Fibroblast of skin of right biceps (primary cell): ENCODE measurements at places on chromosomes 3 and 15.

GRCh38 chr3:55813268-55814097 lies 326.4 kb upstream of the WNT5A start:
- DNase-seq: no peak

DNA sequence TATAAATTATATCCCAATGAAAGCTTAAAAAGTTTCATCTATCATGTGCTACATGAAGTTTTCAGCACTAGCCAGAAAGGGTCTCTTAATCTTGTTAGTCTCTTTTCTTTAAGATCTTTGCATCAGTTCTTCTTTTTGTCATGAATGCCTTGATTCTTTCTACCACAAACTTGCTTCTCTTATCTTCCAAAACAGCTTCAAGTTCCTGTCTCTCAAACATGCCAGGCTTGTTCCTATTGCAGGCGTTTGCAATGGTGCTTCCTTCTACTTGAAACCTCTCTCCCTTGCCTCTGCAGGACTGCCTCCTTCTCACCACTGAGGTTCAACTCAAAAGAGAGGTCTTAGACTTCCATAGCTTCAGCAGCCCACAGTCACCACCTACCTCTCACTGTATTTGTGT lies 104.3 kb upstream of the FRMD4B start:
- no peak for DNase-seq

- peak; percentile 46 for DNase-seq
These were observed 91.7 kb upstream of the PRICKLE2 start for GRCh38 chr3:64316971-64317370.

DNA sequence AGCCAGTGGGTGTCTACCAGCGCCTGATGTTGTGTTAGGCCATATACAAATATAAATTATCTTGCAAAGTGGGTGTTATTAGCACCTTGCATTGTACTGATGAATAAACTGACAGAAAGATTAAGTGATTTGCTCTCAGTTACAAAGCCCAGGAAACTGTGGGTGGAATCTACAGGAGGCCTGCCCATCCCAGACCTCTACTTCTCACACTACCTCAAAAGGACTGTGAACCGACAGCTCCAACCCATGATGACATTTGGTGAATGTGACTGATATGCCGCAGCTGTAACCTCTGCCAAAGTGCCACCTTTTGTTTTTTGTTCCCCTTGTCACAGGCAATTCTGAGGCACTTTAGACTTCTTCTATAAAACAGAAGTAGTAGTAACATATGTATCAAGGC lies 43.7 kb upstream of the KCNMB2 start:
- no peak for DNase-seq

DNA sequence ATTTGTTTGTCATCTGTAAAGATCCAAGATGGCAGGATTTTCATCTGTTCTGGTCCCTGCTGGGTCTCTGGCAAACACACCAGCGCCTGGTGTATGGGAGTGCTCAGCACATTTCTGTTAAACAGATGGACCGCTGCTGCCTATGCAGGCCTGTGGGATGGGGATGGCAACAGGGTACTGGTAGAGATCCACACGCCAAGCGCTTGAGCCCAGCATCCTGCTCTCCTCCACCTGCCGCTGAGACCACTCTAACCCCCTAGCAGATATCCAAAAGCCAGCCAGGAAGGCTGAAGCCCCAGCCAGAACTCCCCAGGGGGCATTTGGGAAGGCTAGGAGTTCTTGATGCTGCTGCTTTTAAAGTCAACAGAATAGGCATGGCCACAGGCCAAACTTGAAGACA lies 31.7 kb downstream of the ZNF445 start:
- no peak for DNase-seq

GRCh38 chr15:75770131-75770530 lies 57.5 kb upstream of the CSPG4 start:
- no peak for DNase-seq

- DNase-seq: no peak
These were observed 51.9 kb downstream of the SPSB4 start for GRCh38 chr3:141103067-141103466.

- no peak for DNase-seq
These were observed 21.5 kb downstream of the TKT start for GRCh38 chr3:53234130-53234840.

DNA sequence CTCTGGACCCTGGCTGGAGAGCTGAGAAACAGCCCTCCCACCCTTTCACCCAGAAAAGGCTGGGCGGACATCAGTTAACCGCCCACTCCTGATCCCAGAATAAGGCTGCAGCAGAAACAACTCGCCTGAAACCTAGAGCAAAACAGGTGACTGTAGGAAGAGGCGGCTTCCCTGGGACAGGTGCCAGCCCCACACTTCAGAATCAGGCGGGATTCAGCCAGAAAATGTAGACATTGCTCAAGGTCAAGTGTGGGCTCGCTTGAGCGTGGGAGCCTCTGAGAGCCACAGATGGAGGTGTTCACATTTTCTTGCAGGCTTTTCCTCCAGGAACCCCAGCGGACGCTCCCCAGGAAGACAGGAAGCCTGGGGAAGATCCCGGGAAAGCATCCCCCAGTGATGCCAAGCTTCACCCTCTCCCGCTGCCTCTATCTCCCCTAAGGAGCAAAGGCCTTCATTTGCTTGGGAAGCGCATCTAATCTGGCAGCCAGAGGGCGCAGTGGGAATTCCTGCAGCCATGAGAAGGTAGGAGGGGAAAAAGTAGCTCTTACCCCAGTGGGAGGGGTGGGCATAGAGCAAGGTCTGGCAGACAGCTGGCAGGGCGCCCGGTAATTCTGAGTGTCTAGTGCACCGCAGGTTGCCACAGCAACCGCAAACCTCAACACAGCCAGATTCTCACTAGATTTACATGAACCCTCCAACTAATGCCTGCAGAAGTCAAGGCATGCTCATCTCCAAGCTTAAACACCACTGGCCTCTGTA lies 77.7 kb downstream of the OCA2 start:
- peak; percentile 90 for DNase-seq

GRCh38 chr15:67149068-67149772 lies 83.8 kb downstream of the SMAD3 start:
- no peak for DNase-seq

DNA sequence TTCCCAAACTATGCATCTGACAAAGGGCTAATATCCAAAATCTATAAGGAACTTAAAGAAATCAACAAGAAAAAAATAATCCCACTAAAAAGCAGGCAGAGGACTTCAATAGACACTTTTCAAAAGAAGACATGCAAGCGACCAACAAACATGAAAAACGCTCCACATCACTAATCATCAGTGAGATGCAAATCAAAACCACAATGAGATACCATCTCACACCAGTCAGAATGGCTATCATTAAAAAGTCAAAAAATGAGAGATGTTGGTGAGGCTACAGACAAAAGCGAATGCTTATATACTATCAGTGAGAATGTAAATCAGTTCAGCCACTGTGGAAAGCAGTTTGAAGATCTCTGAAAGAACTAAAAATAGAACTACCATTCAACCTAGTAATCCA lies 20.2 kb downstream of the CFAP44 start:
- DNase-seq: no peak

- peak; percentile 86 for DNase-seq
These were observed 72.2 kb downstream of the TOP2B start for GRCh38 chr3:25592510-25592968.

DNA sequence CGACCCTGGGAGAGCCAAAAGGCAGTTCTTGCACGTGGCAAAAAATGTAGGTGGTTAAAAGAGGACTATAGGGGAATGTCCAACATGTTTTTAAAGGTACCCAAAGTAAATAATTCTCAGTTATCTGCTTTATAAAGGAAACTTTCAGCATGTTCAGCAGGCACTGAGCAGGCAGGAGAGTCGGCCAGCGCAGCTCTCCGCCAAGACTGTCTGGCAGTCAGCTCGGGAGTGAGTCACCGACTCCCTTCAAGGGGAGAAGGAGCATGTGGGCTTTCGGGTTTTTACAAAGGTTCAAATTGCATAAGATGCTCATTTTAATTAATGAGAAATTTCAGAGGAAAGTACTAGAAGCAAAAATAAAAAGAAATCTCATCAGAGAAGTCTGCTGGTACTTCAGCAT lies 7.0 kb downstream of the GABRA5 start:
- peak; percentile 63 for DNase-seq

GRCh38 chr15:63341898-63342297 lies 39.7 kb downstream of the CA12 start:
- DNase-seq: no peak

DNA sequence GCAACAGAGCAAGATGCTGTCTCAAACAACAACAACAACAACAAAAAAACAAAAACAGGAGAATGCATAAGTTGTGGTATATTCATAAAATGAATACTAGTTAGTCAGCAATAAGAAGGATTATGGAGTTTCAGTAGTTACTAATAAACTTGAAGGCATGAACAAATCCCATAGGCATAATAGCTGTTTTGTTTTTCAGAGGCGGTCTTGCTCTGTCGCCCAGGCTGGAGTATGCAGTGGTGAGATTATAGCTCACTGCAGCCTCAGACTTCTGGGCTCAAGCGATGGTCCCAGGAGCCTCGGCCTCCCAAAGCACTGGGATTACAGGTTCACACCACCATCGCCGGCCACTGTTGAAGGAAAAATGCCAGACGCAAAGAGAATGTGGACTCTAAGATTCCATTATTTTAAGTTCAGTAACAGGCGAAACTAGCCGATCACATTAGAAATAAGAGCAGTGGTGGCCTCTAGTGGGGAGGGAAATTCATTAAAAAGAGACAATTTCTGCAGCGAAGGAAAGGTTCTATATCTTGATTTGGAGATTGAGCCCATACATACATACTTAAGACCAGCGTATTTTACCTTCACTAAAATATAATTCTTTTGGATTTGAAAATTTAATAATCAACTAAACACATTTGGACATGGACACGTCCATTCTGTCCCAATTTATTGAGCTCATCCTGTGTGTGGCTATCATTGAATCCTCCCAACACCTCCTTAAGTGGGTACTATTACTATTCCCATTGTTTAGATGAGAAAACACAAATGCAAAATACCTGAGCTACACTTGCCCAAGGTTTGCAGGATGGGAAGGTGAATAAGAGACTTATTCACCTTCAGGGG lies 27.4 kb upstream of the HDAC11 start:
- DNase-seq: peak; percentile 55

DNA sequence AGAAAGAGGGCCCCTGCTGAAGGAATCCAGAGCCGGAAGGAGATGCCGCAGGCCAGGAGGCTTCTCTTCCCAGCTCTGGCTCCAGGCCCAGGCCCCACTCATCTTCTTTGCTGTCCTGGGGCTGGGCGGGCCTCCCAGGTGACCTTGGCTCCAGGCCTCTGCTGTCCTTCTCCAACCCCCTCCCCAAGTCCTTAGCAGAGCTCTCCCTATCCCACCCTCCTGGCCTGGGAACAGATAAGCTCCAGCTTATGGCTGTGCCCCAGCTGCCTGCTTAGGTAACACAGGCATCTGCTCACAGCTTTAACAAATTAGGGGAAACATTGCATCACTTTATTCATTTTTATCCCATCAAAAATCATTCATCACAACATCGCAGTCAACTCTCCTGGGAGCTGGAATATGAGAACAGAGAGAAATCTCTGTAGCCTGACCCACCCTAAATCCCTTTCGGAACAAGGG lies 86.9 kb downstream of the SEMA5B start:
- DNase-seq: peak; percentile 64

- peak; percentile 68 for DNase-seq
These were observed 275.6 kb downstream of the BBX start for GRCh38 chr3:107798381-107798780.

- DNase-seq: no peak
These were observed 8.3 kb downstream of the HDGFL3 start for GRCh38 chr15:83199288-83199687.

- DNase-seq: no peak
These were observed 204.1 kb downstream of the CNTN3 start for GRCh38 chr3:74410276-74410941.

DNA sequence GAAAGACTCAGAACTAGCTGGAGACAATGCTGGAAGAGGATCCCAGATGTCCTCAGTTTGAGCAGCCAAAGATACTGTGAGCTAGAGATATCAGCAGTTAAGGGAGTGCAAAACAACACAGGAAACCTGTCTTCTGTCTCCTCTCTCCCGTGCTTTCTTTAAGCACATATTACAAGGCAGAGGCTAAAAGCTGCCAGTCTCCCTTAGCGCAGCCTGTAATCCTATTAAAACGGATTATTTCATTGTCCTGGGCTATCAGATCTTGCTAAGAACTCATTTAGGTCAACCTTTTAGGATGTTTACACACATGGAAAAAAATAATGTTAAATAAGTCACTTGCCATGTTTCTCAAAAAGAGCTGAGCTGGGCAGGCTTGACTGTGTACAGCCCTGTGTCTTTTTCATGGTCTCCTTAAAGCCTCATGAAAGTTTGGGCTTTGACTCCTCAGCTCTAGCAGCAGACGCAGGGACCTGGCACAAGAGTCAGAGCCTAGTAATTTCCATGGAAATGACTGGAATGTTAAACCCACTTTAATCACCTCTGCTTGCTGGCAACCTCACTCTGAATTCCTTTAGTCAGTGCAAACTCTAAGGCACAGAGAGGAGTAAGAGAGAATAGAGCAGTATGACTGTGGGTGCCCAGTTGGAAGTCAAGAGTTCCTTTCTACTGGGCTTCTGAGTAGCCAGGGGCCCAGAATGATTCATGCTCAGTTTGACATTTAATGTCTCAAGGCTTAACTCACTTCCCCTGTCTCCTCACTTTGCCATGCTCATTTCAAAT lies 491.9 kb downstream of the NTRK3 start:
- peak; percentile 87 for DNase-seq

DNA sequence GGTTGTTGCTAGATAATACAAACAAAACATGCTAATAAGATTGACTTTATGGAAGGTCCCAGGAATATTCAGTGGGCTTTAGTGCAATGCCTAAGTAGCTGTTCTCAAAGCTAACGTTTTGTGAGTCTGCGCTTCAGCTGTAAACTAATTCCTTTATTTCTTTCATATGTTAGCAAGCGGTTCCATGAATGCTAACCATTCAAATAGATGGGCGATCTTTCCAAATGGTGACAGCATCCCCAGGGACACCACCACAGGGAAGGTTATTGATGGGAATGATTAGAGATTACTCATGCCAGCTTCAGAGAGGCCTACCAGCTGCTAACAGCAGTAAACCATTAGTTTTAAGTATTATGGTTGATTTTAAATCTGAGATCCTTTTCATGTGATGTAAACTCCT lies 405.7 kb upstream of the MCTP2 start:
- DNase-seq: peak; percentile 67

GRCh38 chr15:43433661-43434303 lies 59.2 kb downstream of the TP53BP1 start:
- DNase-seq: no peak

- DNase-seq: peak; percentile 92
These were observed at the start of gene AMIGO3 for GRCh38 chr3:49719214-49719884. Gene AMIGO3 (minus strand): TSS chr3:49719684. CDS start chr3:49719465, 219 bp downstream.

GRCh38 chr3:49607105-49607591 lies 52.9 kb downstream of the BSN start:
- no peak for DNase-seq

DNA sequence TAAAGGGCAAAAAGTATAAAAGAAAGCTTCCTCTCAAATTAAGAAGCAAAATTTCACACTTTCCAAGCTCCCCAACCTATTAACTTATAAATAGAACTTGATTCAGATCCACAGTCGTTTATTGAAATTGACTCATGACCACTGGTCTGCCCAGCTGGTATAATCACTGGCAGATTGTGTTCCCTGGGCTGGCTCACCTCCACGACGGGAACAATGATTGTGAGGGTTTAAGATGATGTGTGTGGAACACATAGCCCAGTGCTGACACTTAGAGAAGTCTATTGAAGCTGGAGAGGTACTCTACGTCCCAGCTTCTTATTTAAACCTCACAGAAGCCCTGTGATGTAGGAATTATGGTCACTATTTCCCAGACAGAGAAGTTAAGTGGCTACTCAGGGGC lies 90.4 kb downstream of the MB21D2 start:
- no peak for DNase-seq
